CD4-positive, CD25-positive, alpha-beta regulatory T cell (primary cell): ENCODE measurements at places on chromosomes 2 and 18. TPM values are rescaled to one million over a fixed set of nuclear protein-coding genes. Genes with fewer than 3 reads are reported as not detected.

DNA sequence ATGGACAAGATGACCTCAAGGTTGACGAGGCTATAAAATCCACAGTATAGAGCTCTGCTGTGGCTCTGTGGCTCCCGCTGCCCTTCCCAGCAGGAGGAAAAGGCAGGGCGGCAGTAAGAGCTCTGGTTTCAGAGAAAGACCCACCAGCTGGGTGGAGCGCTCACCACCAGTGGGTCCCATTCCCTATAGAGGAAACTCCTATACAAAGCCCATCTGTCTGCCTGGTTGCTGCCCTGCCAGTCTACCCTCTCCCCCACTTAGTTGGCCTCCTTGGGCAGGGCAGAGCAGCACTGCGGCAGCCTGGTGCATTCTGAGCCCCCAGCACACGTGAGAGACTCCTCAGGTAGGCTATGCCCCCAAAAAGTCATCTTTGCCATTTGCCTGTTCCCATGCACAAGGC is 26.5 kb downstream of the TNS1 start:
- no peak overlapping the region for H3K4me3 ChIP-seq
- no peak for DNase-seq
- H3K27me3 ChIP-seq = no peaks in the 10 kb centered on the region
- H3K36me3 ChIP-seq = no peaks in the 10 kb centered on the region

DNA sequence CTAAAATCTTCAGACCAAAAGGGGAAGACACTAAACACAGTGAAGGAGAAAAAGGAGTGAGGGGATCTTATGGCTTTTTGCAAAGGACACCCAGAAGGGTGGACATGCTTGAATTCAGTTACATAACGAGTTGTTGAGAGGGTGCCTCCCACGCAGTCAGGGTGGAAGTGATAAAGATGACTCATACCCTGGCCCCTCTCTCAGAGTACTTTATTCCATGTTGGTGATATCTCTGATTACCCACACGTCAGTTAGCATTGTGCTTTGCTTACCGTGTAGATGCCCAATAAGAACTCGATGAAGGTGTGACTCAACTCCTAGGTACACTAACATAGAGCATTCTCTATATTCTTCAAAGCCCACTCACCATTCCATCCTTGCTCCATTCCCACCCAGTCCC is 44.4 kb downstream of the EN1 start:
- no peak overlapping the region for H3K27ac ChIP-seq
- no peak for DNase-seq
- H3K27me3 ChIP-seq = peaks cover 5% of the 10 kb centered on the region
- no peaks in the 10 kb centered on the region for H3K36me3 ChIP-seq
- no peaks in the 10 kb centered on the region for H3K4me1 ChIP-seq
- H3K4me3 ChIP-seq = no peak overlapping the region

Gene CAPN10
- total RNA-seq = 64.6 TPM

Gene MPP4
- total RNA-seq = not detected

GRCh38 chr2:147214914-147215313 is 629.9 kb upstream of the ACVR2A start:
- no peak overlapping the region for H3K27ac ChIP-seq
- no peaks in the 10 kb centered on the region for H3K4me1 ChIP-seq
- H3K4me3 ChIP-seq = no peak overlapping the region
- no peak for DNase-seq
- no peaks in the 10 kb centered on the region for H3K27me3 ChIP-seq
- H3K36me3 ChIP-seq = no peaks in the 10 kb centered on the region

GRCh38 chr2:1231466-1232063 is 181.7 kb upstream of the TPO start:
- H3K36me3 ChIP-seq = no peaks in the 10 kb centered on the region
- no peaks in the 10 kb centered on the region for H3K4me1 ChIP-seq
- no peak overlapping the region for H3K4me3 ChIP-seq
- DNase-seq = no peak
- H3K27me3 ChIP-seq = no peaks in the 10 kb centered on the region
- H3K27ac ChIP-seq = no peak overlapping the region

Gene CHRNA1
- 0.25 TPM for total RNA-seq

GRCh38 chr2:25306777-25307368 is 34.9 kb downstream of the DNMT3A start:
- no peak overlapping the region for H3K27ac ChIP-seq
- DNase-seq = no peak
- H3K4me3 ChIP-seq = no peak overlapping the region
- no peaks in the 10 kb centered on the region for H3K27me3 ChIP-seq
- H3K36me3 ChIP-seq = peaks cover 43% of the 10 kb centered on the region

DNA sequence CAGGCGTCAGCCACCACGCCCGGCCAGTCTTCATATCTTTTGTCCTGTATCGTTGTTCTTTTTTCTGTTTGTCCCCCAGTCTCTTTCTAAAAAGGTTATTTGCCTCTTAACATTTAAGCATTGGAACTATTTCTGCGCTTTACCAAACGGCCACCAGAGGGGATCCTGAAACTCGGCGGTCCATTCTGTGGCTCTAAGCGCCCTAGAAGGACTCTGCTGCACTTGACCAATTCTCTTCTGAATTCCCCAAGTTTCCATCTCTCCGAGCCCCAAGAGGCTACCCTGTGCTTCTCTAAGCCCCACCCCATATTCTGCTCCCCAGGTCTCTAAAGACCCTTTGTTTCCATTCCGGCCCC is 33.1 kb upstream of the REG3G start:
- H3K27ac ChIP-seq = no peak overlapping the region
- H3K36me3 ChIP-seq = no peaks in the 10 kb centered on the region
- DNase-seq = no peak
- no peaks in the 10 kb centered on the region for H3K27me3 ChIP-seq
- no peak overlapping the region for H3K4me3 ChIP-seq
- no peaks in the 10 kb centered on the region for H3K4me1 ChIP-seq

DNA sequence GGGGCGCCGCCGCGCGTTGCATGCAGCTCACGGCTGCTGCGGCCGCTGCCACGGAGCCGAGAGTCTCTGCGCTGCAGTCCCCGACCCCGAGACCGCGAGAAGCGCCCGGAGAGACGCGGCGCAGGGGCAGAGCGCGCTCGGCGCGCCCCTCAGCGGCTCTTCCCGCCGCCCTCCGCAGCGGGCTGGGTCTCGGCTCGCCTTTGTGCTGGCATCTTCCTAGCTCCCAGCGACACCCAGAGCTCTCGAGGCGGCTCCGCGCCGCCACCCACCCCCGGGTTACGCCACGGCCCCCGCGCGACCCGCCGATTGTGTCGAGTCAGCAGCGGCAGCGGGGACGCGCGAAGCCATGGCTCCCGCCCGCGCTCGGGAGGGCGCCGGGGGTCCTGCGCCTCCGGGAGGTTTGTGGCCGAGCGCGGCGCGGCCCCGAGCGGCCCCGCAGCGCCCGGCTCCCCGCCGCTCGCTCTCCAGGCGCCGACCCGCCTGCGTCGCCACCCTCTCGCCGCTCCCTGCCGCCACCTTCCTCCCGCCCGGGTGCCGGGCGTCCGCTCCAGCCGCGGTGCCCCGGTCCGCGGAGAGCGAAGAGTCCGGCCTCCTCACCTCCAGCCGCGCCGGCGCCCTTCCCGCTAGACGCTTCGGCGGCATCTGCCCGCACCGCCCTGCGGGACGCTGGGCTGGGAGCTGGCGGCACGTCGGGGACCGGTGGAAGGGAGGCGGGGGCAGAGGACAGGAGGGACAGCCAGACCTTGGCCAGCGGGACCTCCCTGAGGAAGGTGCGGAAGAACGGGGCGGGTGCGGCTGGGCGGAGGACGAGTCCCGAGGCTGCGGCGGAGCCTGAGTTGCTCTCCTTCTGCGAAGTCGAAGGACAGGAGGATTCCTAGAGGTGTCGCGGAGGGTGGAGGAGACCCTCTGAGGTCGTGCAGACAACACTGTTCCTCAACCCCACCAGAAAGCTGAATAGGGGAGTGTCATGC is 46.3 kb upstream of the CCDC150 start:
- peaks cover 8% of the 10 kb centered on the region for H3K4me1 ChIP-seq
- no peaks in the 10 kb centered on the region for H3K36me3 ChIP-seq
- H3K27ac ChIP-seq = no peak within 1 kb of the TSS
- peaks cover 44% of the 10 kb centered on the region for H3K27me3 ChIP-seq
- no peak within 1 kb of the TSS for H3K4me3 ChIP-seq
- DNase-seq = peak; percentile 18

Gene TEX44
- not detected for total RNA-seq

GRCh38 chr2:127121776-127122176 is 14.8 kb upstream of the BIN1 start:
- H3K4me3 ChIP-seq = no peak overlapping the region
- H3K27ac ChIP-seq = no peak overlapping the region
- no peaks in the 10 kb centered on the region for H3K4me1 ChIP-seq
- no peaks in the 10 kb centered on the region for H3K36me3 ChIP-seq
- DNase-seq = no peak

DNA sequence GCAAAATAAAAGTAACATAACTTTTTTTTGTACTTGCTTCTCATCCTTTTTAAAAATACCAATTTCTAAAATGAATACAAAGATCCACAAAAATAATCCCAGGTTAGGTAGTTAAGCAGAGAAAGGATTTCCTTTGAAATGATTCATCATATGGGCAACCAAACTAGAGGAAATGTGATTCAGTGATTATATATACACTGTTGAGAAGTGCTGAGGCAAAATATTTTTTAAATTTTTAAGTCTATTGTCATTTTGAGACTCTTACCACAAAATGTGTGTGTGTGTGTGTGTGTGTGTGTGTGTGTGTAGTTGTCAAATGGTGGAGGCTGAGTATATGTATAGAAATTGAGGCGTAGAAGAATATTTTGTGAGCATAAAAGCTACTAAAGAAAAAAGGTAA is 1075.3 kb downstream of the LRP1B start:
- DNase-seq = no peak
- no peak overlapping the region for H3K27ac ChIP-seq
- H3K4me1 ChIP-seq = no peaks in the 10 kb centered on the region
- no peak overlapping the region for H3K4me3 ChIP-seq
- H3K27me3 ChIP-seq = no peaks in the 10 kb centered on the region

- H3K36me3 ChIP-seq = no peaks in the 10 kb centered on the region
- H3K4me1 ChIP-seq = no peaks in the 10 kb centered on the region
- no peak overlapping the region for H3K4me3 ChIP-seq
- no peak overlapping the region for H3K27ac ChIP-seq
- DNase-seq = no peak
These were observed 226.4 kb upstream of the HS6ST1 start for GRCh38 chr2:128545085-128545484.

DNA sequence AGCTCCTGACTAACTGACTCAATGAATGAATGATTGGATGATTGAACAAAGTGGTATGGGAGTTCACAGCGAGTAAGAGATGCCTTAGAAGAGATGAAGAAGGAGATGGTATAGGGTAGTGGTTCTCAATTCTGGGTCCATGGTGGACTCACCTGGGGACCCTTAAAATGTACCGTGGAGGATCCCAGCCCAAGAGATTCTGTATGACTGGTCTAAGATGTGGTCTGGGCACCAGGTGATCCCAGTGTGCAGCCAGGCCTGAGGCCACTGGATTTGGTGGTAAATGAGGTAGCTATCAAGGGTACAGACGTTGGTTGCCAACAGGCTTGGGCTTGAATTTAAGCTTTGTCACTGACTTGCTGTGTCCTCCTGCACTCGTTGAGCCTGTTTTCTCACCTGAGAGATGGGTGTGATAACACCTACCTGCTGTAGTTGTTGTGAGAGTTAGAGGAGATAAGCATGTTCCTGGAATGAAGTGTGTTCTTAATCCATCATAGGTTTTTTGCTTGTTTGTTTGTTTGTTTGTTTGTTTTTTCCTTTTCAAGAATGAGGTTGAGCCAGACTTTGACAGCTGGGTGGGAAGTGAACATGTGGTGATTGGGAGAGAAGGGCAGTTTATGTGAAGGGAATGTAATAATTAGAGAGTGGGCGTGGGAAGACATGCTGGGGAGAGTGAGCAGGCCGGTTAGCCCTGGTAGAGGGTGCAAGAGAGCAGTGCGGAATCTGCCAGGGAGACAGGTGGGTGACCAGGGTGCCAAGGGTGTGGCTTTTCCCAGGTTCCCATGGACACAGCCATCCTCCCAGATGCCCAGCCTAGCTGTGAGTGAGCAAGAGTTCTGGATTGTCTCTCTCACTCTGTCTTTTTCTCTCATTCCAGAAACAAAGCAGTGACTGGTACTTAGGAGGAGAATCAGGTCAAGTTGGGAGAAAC is 31.4 kb upstream of the IL1B start:
- H3K36me3 ChIP-seq = no peaks in the 10 kb centered on the region
- H3K27me3 ChIP-seq = peaks cover 19% of the 10 kb centered on the region
- H3K4me3 ChIP-seq = no peak overlapping the region

Gene LYPD1
- total RNA-seq = not detected

GRCh38 chr18:6876641-6877041 is 147.1 kb downstream of the ARHGAP28 start:
- H3K4me3 ChIP-seq = no peak overlapping the region
- H3K36me3 ChIP-seq = no peaks in the 10 kb centered on the region
- H3K27ac ChIP-seq = no peak overlapping the region
- H3K4me1 ChIP-seq = no peaks in the 10 kb centered on the region
- no peak for DNase-seq

- no peak overlapping the region for H3K4me3 ChIP-seq
- peaks cover 41% of the 10 kb centered on the region for H3K36me3 ChIP-seq
- no peak for DNase-seq
- no peak overlapping the region for H3K27ac ChIP-seq
- no peaks in the 10 kb centered on the region for H3K4me1 ChIP-seq
These were observed 62.2 kb downstream of the PTRHD1 start for GRCh38 chr2:24731040-24731439.

- no peaks in the 10 kb centered on the region for H3K27me3 ChIP-seq
- H3K27ac ChIP-seq = no peak overlapping the region
- DNase-seq = no peak
- peaks cover 50% of the 10 kb centered on the region for H3K36me3 ChIP-seq
These were observed 111.5 kb downstream of the MGAT5 start for GRCh38 chr2:134365356-134365755.

DNA sequence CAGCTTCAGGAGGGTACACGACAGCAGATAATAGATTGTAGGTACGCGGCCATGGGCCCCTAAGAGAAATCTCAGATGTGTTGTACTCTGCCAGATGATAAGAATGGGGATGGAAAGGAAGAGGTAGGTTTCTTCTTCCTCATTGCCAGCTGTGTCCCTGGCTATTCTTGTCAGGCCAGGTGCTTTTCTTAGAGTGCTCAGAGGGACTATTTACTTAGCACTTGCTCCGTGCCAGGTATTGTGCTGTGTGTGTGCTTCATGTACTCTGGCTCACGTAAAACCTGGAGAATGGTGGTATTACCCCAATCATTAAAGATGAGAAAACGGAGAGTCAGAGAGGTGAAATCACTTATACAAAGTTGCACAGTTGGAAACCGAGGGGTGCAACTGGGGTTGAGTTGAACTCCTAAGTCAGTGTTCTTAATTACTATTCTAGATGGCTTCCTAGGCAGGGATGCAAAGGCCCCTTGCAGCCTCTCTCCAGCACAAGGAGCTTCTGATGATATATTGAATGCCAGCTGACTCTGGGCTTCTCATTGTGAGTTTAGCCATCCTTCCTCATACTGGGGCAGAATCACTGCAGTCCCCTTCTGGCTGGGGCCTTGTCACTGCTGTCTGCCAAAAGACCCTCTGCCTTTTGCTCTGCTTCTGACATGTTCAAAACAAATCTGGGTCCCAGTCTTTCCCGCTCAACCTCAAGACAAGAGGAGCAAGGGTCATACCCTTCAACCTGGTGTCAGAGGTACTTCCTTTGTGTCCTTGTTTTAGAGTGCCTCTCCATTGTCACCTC is 60.7 kb downstream of the LYPD1 start:
- no peak overlapping the region for H3K4me3 ChIP-seq
- no peak for DNase-seq
- no peaks in the 10 kb centered on the region for H3K27me3 ChIP-seq
- no peaks in the 10 kb centered on the region for H3K36me3 ChIP-seq
- no peaks in the 10 kb centered on the region for H3K4me1 ChIP-seq

GRCh38 chr2:33477473-33478468 is 1.3 kb downstream of the RASGRP3 start:
- H3K4me1 ChIP-seq = peaks cover 16% of the 10 kb centered on the region
- H3K27me3 ChIP-seq = no peaks in the 10 kb centered on the region
- no peaks in the 10 kb centered on the region for H3K36me3 ChIP-seq
- peak; percentile 16 for DNase-seq
- peak overlapping the region; percentile 97 for H3K4me3 ChIP-seq
- H3K27ac ChIP-seq = peak overlapping the region; percentile 94
